ENCODE measurements at places on chromosomes 2 and 18.

GRCh38 chr2:65503746-65504145 lies 71.3 kb upstream of the SPRED2 start:
- DNase-seq = no peak

DNA sequence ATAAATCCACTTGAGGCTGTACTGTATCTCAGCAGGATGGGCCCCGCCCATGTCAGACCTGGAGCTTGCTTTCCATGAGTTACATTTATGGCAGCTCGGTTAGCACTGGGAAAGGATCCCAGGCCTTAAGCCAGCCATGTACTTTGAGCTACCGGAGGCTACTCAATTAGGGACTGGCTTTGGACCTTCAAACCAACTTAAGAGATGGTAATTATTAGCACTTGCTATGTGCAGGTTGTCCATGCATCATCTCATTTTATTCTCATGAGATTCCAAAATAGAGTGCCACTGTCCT lies 64.4 kb downstream of the ACTR2 start:
- DNase-seq = no peak

DNA sequence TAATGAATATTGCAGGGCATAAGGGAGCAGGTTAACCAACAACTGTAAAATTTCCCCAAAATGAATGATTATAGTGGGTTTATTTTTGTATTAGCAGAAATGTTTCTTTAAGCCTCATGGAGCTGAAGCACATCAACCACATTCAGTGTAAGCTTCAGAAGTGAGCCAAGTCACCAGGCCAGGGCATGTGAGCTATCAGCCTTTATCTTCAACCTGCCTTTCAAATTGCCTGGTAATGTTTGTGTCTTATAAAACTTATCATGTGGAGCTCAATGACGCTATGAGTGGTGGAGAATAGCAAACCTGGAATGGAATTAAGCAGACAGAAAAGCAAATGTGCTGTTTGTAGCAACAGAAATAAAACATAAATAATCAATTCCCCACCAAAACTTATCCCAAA lies 1068.4 kb downstream of the LRP1B start:
- no peak for DNase-seq

DNA sequence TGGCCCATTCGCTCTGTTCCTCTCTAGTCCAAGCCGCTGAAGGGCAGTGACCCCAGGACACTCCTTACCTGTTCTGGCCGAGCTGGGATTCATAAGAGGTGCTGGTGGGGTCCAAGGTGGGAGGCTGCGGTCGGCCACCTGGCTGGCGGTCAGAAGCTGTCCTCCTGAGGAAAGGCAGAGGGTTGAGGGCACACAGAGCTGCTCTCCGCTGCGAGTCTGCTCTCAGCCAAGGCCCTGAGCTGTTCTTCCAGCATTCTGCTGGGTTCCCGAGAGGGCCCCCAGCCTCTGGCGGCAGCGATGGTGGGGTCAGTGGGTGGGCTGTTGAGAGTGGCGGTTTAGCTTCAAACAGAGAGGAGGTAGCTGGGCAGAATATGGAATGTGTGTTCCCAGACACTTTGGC lies 3.8 kb downstream of the PCARE start:
- DNase-seq = no peak

- no peak for DNase-seq
Observed at GRCh38 chr2:176280867-176281658, 11.8 kb downstream of the MTX2 start.

GRCh38 chr18:75204732-75205513 lies 4.0 kb downstream of the PTGR3 start:
- no peak for DNase-seq

DNA sequence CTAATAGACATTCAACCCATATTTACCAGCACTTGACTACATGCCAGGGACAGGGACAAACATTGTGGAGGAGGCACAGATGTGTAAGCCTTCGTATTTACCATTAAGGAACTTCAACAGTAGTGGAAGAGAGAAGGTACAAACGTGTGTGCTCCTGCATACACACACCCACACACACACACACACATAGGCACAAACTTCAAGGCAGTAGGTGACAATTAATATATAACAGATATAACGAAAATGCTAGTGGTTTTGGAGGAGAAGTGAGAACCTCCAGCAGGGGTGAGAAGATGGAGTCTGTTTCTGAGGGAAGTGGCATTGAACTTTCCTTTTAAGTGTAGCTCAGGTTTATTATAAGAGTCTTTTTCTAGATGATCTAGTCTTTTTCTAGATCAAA lies 231.1 kb downstream of the SETBP1 start:
- no peak for DNase-seq
